Fibroblast of the aortic adventitia (primary cell): ENCODE measurements at places on chromosomes 4 and X.

GRCh38 chr4:108601532-108601931 is 18.8 kb upstream of the RPL34 start:
- DNase-seq, result no peak

GRCh38 chr4:158722917-158723793 is at the start of gene PPID:
Gene PPID, minus strand, starts transcription at chr4:158723396. Its CDS starts 108 bp downstream, at chr4:158723288.
- DNase-seq, result peak; percentile 73

DNA sequence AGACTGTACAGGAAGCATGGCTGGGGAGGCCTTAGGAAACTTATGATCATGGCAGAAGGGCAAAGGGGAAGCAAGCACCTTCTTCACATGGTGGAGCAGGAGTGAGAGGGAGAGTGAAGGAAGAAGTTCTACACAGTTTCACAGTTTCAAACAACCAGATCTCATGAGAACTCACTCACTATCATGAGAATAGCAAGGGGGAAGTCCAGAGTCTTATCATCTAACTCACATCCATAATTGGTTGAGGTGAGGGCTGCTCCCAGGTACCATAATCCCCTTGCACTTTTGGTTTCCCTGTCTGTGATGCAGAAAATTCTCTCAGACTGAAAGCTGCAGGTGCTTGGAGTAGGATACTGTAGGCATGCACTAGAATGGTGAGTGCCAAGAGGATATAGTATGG is 233.8 kb upstream of the CPEB2 start:
- DNase-seq, result no peak

DNA sequence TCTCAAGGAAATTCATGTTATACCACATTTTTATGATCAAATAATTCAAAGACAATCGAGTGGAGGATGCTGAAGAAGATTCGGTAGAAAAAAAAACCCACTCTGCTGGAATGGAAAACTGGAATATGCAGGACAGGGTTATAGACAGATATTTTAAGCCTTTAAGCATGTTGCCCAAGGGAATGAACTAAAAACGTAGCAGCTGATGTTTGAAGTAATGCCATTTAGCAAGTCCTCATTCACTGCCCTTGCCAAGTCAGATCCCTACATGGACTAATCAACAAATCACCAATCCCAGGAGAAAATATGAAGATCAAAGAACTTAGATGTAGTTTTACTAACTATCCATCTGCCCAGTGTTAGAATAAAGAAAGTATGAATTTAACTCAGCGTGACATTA is 75.6 kb upstream of the ETNPPL start:
- no peak for DNase-seq

DNA sequence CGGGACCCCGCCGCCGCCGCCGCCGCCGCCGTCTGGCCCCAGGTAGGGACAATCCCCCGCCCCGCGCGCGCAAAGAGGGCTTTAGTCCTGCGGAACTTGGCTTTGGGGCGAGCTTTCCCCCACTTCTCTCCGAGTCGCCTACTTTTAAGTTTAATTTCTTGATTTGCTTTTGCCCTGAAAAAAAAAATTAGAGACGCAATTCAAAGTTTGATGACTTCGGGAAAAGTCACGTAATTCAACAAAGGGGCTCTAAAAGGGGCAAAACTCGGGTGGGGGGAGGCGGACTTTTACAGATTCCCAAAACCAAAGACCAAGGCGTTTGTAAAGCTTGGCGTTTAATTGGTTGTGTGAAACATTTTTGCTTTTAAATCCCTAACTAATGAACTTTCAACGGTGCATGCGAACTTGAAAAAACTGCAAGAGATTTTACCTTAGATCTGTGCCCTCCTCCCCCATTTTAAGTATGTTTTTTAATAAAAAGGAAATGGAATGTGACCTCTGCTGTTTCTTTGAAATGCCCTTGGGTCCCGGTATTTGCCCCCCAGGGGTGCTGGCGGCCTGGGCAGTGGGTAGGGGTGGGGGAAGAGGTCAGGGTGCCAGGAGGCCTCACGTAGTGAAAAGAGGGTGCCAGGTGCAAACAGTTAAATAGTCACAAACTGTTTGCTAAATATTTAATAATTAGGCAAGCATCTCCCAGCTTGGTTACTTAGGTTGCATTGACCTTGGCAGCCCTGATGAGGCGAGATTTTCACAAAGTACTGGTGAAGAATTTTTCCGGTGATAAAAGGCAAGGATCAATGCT is 209.7 kb downstream of the NWD2 start:
- DNase-seq, result no peak

DNA sequence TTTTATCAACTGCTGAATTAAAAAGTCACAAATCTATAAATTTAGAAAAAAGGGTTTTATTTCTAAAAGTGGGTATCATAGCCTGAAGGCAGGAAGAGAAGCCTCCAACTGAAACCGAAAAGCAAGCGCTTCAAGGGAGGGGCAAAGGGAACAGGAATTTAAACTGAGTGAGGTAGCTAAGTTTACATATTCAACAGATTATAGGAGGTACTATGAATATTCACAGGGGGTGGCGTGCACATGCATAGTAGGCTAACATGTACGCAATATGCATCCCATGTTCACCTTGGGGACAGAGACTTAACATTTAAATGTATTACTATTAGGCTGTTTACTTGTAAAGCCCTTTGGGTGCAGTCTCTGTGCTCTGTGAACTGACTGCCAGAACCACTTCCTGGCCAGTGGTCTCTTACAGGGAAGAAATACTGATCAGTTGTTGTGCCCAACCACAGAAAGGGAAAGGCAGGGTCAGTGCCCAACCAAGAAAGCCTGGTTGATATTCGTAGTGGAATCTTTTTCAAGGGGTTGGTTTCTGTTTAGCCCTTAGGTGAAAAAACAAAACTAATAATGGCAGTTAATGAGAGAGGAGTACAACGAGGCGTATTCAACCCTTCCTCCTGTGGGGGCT is 168.7 kb upstream of the GALNTL6 start:
- DNase-seq, result no peak

DNA sequence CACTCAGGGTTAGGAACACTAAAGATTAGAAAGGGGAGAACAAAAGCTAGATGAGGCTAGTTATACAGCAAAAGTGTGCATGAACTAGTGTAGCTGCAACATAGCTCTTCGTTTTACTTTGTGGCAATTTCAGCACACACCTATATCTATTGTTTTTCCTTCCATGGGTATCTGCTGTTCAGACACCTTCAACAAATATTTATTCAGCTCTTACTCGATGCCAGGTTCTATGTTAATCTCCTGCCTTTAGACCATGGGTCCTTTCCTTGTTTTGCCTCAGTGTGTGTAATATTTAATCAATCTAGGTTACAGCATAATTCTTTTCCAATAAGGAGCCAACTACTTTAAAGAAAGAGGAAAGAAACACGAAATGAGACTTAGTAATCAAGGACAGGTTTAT is 10.4 kb upstream of the FAM9A start:
- no peak for DNase-seq

DNA sequence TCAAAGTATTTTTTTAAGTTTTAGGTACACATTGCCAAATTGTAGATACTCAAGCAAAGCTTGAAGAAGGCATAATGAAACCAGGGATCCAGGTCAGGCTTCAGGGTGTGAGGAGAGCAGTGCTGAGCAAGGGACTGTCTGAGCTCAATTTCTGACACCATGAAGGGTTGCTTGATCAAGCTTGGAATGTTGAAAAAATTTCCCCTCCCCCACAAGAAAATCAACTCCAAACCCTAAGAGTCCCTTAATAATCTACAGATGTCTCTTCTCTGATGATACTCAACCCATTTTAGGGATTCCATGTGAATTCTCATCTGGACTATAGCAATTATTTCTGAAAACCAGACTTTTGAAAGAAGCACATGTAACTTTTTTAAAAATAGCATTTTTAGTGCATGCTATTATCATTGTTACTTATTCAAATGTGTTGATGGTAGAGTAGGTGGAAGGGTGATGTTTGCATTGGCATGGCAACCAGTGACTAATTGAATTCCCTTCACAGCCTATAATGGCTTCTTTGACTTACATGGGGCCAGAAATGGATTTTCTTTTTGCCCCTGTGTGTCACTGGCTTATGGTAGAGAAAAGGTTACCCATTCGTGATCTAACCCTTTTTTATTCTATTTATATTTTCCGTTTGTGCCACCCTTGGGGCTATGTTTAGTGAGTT is 252.0 kb downstream of the FBXW7 start:
- DNase-seq, result peak; percentile 27

GRCh38 chrX:123835661-123836371 is 24.0 kb upstream of the XIAP start:
- peak; percentile 62 for DNase-seq

DNA sequence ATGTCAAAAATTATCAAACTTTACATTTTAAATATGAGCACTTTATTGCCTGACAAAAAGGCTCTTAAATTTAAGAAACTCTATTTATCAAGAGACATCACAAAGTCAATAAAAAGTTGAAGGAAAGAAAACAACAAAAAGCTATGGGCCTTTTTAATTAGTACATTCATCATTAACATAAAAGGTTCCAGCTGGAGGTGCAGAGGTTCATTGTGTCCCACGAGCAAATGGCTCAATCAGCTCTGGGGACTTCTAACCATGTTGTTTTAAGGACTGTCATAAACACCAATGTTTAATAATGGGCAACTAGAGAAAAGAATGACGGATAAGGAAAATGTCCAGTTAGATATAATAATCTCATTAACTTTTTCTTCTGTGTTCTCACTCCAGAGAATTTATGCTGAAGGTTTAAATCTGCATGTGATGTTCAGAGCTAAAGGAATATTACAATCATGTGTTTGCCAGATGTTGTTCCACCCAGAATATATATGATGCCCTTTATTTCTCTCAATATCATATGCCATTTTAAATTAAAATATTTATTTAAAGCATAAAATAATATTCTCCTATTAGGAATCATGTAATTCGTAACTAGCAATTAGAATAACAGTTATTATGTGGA is 840.3 kb upstream of the ADGRL3 start:
- DNase-seq, result no peak

- no peak for DNase-seq
These were observed 1392.8 kb upstream of the TENM3 start for GRCh38 chr4:180850318-180850940.

DNA sequence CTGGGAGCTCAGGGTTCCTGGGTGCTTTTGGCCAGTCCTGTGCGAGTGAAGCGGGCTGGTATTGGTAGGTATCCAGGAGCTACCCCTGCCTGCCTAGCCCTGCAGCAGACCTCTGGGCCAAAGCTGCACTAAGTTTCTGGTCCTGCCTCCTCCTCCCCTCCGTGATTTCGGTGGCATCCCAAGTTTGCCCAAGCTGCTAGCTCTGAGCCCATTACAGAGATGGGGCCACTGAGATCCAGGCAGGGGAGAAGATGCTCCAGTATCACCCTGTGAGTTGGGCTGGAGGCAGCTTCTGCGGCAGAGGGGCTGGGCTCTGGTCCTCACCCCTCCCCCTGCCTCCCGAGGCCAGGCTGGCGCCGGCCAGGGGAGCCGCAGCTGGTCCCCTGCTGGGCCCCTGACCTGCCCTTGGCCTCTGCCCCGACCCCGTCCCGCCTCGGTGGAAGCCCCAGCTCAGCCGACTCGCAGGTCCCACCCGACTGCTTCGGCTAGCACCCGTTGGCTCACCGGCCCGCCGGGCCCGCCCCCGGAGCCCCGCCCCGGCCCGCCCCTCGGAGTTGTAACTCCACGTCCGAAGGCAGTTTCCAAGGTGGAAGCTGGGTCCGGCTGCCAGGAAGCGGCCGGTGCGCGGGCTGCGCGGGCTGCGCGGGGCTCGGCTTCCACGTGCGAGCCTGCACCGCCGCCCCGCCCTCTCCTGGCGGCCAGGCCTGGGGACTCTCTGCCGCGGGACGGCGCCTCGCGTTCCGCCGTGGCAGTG is at the start of gene DUSP9:
DUSP9 (plus strand) TSS at position 584 of the 754 bp plus-strand sequence. CDS start 751 bp downstream, outside the sequence.
- DNase-seq, result no peak

DNA sequence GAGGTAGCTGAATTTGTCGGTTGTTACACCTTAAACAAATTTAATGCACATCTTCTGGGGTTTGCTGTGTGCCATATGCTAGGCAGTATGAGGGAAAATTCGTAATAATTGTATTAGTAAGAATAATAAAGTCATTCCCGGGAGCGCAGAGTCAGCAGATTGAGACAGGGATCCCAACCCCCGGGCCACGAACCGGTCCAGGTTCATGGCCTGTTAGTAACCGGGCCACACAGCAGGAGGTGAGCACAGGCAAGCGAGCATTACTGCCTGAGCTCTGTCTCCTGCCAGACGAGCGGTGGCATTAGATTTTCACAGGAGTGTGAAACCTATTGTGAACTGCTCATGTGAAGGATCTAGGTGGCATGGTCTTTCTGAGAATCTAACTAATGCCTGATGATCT is 114.9 kb downstream of the PCDH7 start:
- DNase-seq, result no peak

- no peak for DNase-seq
These were observed 117.9 kb downstream of the SLC39A8 start for GRCh38 chr4:102227388-102227787.

- no peak for DNase-seq
These were observed 360.9 kb downstream of the PPP3CA start for GRCh38 chr4:100986360-100986868.

- DNase-seq, result no peak
These were observed 5.3 kb downstream of the PDE6B start for GRCh38 chr4:630656-631055.

DNA sequence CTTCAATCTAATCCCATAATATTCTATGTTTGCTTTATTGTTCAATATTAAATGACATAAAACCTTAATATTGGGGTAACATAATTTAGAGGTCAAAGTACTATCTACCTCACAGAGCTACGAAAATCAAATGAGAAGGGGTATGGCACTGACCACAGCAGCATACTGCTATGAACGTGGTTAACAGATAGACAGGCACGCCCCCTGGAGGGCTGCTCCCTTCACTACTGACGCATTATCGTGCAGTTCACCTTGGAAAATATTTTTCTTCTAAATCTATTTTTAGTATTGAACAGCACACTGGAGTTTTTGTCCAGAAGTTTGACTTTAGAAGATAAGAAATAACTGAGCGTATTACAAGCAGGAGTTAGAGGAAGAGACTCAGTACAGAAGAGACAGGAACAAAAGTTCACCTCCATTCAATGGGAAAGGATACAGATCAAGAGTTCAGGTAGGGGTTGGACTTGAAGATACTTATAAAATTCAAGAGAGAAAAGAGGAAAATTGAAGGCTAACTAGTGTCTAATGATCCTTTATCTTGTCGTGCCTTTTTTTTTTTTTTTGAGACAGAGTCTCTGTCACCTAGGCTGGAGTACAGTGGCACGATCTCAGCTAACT is 22.7 kb downstream of the MAP9 start:
- peak; percentile 86 for DNase-seq

DNA sequence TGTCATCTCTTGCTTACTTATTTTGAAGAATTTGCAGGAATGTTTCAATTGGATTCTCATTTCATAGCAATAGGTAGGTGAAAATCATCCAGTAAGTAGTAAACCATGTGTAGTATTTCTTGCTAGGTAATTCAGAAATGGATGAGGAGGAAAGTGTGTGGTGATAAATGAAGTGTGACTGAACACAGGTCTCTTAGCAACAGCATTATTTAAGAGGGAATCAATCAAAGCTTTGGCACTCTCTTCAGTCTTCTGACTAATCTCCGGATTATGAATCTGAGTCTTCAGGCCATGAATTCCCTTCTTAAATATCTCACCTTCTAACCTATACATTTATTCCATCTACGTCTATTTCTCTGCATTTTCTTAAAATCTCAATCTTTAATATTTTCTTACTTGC is 55.8 kb upstream of the ARHGAP24 start:
- DNase-seq, result no peak

- DNase-seq, result no peak
These were observed 1958.6 kb downstream of the C4orf33 start for GRCh38 chr4:131054489-131055019.

GRCh38 chrX:132940727-132941327 is 17.6 kb downstream of the HS6ST2 start:
- DNase-seq, result no peak

GRCh38 chr4:48341776-48342605 is 662 bp downstream of the SLAIN2 start:
- no peak for DNase-seq
